ENCODE measurements at places on chromosomes 3 and 15. TPM values are rescaled to one million over a fixed set of nuclear protein-coding genes. Genes with fewer than 3 reads are reported as not detected.
A peak's percentile ranks its signal among the peaks of the same experiment; 100 is the strongest.

GRCh38 chr15:92463352-92463751, 69.7 kb downstream of the ST8SIA2 start:
- H3K4me3 ChIP-seq: no peak overlapping the region
- no peaks in the 10 kb centered on the region for H3K4me1 ChIP-seq
- no peaks in the 10 kb centered on the region for H3K27me3 ChIP-seq
- H3K27ac ChIP-seq: no peak overlapping the region

GRCh38 chr3:66980791-66981190, 17.3 kb upstream of the KBTBD8 start:
- no peaks in the 10 kb centered on the region for H3K27me3 ChIP-seq
- H3K4me1 ChIP-seq: peaks cover 18% of the 10 kb centered on the region
- no peaks in the 10 kb centered on the region for H3K36me3 ChIP-seq

- DNase-seq: no peak
- no peaks in the 10 kb centered on the region for H3K36me3 ChIP-seq
- no peaks in the 10 kb centered on the region for H3K27me3 ChIP-seq
- H3K4me1 ChIP-seq: peaks cover 18% of the 10 kb centered on the region
- no peak overlapping the region for H3K27ac ChIP-seq
- H3K4me3 ChIP-seq: no peak overlapping the region
Measured at GRCh38 chr3:39173318-39174125, 18.9 kb downstream of the XIRP1 start.

GRCh38 chr3:43378066-43378935, 92.0 kb downstream of the SNRK start:
- H3K27me3 ChIP-seq: no peaks in the 10 kb centered on the region

- DNase-seq: no peak
- no peaks in the 10 kb centered on the region for H3K36me3 ChIP-seq
- H3K4me1 ChIP-seq: peaks cover 13% of the 10 kb centered on the region
Measured at GRCh38 chr15:69504352-69505040, 51.9 kb downstream of the RPLP1 start.

GRCh38 chr3:76203578-76203977, 418.2 kb upstream of the ZNF717 start:
- DNase-seq: no peak
- H3K4me1 ChIP-seq: no peaks in the 10 kb centered on the region
- no peaks in the 10 kb centered on the region for H3K36me3 ChIP-seq
- no peak overlapping the region for H3K27ac ChIP-seq
- no peaks in the 10 kb centered on the region for H3K27me3 ChIP-seq
- no peak overlapping the region for H3K4me3 ChIP-seq

GRCh38 chr3:179088306-179088705, 16.7 kb upstream of the ZMAT3 start:
- no peak overlapping the region for H3K27ac ChIP-seq
- no peaks in the 10 kb centered on the region for H3K36me3 ChIP-seq
- no peaks in the 10 kb centered on the region for H3K4me1 ChIP-seq
- no peak for DNase-seq

DNA sequence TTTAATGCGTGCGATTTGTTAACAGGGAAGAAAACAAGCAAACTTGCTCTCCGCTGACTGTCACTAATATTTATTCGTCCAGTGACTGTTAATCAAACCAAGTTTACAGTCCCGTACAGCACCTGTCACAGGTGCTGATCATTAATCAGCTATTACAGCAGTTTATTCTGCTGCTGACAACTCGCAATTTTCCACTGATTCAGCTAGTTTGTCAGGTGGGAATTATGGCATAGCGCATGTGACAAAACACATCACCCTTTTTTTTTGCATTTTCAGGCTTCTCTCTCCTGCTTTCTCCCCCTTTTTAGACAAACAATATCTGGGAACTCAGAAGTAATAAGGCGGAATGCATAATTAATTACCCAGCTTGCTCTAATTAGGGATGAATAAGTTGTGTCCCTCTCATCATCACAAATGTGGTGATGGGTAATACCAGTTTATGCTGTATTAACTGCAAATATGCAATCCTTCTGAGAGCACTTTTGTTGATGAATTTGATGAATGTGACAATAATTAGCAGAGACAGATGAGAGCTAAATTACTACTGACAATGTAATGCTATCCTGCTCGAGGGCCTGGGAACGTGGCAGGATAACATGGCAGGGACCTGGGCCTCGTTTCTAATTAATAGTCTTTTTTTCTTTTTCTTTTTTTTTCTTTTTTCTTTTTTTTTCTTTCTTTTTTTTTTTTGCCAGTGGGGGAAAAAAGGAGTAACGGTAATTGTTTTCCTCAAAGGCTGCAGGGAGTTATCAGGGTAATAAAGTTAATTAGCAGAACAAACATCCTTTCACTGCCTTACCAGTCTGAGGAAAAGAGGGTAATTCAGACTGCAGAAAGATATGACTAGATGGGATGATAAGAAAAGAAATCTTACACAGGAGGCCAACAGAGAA, 150.3 kb upstream of the SOX2 start:
- no peaks in the 10 kb centered on the region for H3K27me3 ChIP-seq
- DNase-seq: no peak
- no peak overlapping the region for H3K27ac ChIP-seq
- H3K36me3 ChIP-seq: no peaks in the 10 kb centered on the region
- H3K4me3 ChIP-seq: no peak overlapping the region
- no peaks in the 10 kb centered on the region for H3K4me1 ChIP-seq

DNA sequence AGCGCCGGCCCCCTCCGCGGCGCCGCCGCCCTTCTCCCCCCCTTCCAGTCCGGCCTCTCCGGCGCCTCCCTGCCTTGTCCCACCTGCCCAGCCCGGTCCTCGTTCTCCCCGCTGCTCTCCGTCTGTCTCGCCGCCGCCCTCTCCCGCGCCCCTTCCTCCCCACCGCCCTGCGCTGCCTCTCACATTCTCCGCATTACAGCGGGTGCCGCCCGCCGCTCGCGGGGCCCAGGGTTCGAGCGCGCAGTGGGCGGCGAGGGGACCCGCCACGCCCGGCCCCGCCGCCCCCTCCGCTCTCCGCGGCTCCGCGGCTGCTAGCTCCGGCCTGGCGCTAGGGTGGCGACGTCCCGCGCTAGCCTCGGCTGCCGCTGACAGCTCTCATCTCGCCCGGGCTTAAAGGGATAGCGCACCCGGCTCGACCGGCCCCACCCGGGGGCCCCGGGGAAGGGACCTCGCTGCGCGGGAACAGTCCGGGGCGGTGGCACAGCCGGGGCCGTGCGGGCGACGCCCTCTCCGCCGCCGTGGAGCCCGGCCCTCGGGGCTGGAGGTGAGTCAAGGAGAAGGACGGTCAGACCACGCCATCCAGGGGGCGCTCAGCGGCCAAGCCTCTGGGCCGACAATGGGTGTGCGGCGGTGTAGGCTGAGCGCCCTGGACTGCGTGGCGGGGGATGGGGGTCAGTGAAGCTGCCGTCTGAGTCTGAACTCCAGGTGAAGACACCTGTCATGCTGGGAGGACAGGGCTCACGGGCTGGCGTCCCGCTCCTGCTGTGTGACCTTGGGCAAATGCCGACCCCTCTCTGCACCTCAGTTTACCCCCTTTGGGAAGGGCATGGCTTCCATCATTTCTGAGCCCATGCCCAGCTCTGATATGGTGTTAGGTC, 187.4 kb upstream of the LINGO1 start:
- no peak for DNase-seq
- peak overlapping the region; percentile 47 for H3K4me3 ChIP-seq
- peaks cover 26% of the 10 kb centered on the region for H3K4me1 ChIP-seq

DNA sequence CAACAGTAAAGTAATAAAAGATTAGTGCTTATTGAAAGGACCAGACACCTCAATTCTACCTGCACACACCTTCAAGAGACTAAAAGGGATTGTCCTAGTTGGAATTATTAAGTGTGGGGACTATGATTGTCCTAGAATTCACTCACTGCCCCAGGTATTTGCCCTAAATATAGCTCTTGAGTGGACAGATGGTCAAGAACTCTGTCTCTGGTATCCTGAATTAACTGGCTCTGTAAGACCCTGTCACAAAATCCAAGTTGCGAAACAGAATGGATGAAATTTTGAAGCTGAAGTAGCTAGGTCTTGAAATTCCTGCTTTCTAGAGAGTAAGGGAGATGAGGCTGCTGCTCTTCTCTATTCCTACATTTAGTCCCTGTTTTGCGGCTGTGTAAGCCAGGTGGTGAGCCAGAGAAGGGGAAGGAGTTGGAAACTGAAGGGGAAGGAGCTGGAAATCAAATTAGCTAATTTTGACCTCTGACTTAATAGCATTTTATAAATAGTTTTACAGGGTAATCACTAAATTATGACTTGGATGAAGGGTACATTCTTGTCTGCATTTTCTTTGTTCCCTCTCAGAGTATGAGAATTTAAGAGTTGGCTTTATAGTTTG, 34.5 kb downstream of the KBTBD12 start:
- no peaks in the 10 kb centered on the region for H3K27me3 ChIP-seq
- H3K27ac ChIP-seq: no peak overlapping the region
- no peak overlapping the region for H3K4me3 ChIP-seq
- no peaks in the 10 kb centered on the region for H3K4me1 ChIP-seq
- DNase-seq: no peak
- H3K36me3 ChIP-seq: no peaks in the 10 kb centered on the region

DNA sequence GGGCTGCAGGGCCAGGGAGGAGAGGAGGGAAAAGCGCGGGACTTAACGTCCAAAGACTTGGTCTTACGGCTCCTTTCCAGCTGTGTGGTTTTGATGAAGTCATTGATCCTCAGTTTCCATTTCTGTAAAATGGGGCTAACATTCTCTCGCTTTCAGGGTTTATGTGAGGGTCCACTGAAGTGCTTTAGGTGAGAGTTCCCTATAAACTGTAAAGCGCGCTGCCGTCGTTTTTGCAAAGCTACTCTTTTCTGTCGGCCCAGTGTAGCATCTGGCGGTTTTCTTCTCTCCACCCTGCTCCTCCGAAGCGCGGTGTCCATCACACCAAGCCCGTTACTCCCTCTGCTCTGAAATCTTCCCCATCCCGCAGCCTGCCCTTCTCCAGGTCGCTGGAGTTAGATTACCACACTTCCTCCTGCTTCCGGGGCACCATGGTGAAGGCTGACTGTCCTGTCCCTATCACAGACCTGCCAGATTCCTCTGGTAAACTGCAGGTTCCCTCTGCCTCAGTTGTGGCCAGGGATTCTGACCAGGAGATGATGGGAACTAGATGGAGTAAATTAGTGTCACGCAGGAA, 702 bp upstream of the DNAJC17 start:
- peaks cover 33% of the 10 kb centered on the region for H3K36me3 ChIP-seq
- H3K27ac ChIP-seq: peak overlapping the region; percentile 96
- peak overlapping the region; percentile 99 for H3K4me3 ChIP-seq
- H3K27me3 ChIP-seq: no peaks in the 10 kb centered on the region
- no peak for DNase-seq

DNA sequence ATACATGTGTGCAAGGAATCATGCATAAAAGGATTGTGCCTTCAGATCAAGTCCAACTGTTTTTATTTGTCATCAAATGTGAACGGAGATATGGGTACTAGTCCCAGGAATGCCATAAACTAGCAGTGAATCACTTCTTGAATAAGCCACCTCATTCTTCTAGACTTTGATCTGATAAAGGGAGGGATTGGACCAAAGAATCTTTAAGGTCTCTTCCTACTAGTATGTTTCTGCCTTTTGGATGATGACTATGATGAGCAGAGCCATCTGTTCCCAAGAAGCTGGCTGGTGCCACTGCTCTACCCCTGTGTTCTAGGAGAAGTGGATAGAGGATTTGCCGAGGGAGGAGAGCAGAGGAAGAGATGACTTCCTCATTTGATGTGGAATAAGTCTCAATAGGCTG, 28.8 kb upstream of the UACA start:
- H3K27ac ChIP-seq: no peak overlapping the region
- no peak for DNase-seq
- H3K27me3 ChIP-seq: no peaks in the 10 kb centered on the region
- H3K4me3 ChIP-seq: no peak overlapping the region

DNA sequence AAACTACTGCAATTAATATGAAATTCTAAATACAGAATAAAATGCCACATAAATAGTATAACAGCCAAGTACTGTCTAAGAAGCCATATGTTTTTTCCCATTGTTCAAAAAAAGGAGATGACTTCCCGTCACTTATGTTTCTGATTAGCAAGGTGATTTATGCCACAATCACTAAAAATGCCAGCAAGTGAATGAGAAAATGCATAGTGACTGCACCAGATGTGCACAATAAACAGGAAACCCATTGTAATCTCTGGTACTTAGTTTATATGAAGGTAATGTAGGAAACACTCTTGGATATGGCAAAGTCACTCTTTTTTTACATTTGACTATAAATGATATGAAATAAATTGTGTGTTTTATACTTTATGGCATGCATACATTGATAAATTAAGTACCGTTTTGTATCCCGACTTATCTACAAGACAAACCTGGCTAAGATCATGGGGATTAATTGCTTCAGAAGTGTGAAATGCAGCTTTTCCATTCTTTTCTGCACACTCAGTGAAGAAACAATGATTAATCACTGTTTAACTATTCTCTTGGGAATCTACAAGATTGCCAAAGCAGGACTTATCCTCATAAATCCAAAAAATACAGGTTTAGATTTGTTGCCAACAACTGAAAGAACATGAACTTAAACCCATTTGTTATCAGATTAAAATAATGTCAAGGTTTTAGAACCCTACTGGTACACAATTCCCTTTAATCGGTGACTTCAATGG, 164.5 kb downstream of the TBC1D5 start:
- no peaks in the 10 kb centered on the region for H3K36me3 ChIP-seq
- H3K4me3 ChIP-seq: no peak overlapping the region
- peaks cover 6% of the 10 kb centered on the region for H3K4me1 ChIP-seq
- H3K27ac ChIP-seq: no peak overlapping the region
- no peaks in the 10 kb centered on the region for H3K27me3 ChIP-seq

- no peak overlapping the region for H3K27ac ChIP-seq
- peaks cover 27% of the 10 kb centered on the region for H3K4me1 ChIP-seq
- H3K36me3 ChIP-seq: peaks cover 99% of the 10 kb centered on the region
- no peak overlapping the region for H3K4me3 ChIP-seq
Measured at GRCh38 chr3:58528629-58529028, 8.4 kb downstream of the ACOX2 start.

DNA sequence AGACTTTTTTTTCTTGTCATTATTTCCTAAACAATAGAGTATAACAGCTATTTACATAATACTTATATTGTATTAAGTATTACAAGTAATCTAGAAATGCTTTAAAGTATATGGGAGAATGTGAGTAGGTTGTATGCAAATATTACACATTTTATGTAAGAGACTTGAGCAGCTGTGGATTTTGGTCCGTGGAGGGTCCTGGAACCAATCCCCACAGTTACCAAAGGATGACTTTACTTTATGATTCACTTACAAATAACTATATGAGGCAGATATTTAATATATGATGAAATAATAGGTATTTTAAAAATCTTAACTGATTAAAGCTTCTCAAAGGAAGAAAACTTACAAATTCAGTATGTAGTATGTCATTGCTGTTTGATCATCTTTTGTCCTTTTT, 56.3 kb downstream of the PPP2R3A start:
- peaks cover 50% of the 10 kb centered on the region for H3K4me1 ChIP-seq
- no peak for DNase-seq
- no peak overlapping the region for H3K27ac ChIP-seq
- no peaks in the 10 kb centered on the region for H3K27me3 ChIP-seq

Gene SLC24A5
- total RNA-seq: not detected

Gene C3orf33
- 3.2 TPM for total RNA-seq

Gene FOXL2NB
- total RNA-seq: not detected

Gene CHRFAM7A
- 0.83 TPM for total RNA-seq
